ENCODE measurements at places on chromosomes 1 and 21.

DNA sequence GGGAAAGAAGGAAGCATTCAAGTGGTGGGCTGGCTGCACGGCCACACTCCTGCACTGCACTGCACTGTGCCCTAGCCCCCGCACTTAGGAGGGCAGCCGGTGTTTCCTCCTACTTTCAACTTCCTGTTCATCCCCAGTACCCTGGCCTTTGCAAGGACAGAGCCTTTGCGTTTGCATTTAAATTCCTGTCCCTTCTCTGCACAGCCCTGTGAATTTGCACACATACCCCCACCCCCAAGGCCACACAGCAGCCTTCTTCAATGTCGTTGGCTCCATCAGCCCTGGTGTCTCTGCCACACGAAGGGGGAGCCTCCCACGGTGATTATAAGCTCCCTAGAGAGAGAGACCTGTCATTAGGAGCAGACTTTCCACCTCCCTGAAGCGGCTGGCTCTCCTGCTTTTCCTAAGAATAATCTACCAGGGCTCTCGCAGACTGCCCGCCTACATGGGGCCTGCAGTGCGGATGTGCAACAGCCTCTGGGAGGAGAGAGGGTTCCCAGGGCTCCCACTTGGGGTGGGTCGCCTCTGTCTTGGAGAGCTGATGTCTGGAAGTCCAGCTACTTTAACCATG, 13.2 kb upstream of the SLC45A3 start:
- DNase-seq = no peak

GRCh38 chr1:186099336-186100104, 275.5 kb downstream of the TPR start:
- no peak for DNase-seq

- no peak for DNase-seq
These were observed 70.9 kb upstream of the S1PR1 start for GRCh38 chr1:101165954-101166353.

- DNase-seq = no peak
These were observed 43.1 kb downstream of the PBX1 start for GRCh38 chr1:164602101-164602422.

DNA sequence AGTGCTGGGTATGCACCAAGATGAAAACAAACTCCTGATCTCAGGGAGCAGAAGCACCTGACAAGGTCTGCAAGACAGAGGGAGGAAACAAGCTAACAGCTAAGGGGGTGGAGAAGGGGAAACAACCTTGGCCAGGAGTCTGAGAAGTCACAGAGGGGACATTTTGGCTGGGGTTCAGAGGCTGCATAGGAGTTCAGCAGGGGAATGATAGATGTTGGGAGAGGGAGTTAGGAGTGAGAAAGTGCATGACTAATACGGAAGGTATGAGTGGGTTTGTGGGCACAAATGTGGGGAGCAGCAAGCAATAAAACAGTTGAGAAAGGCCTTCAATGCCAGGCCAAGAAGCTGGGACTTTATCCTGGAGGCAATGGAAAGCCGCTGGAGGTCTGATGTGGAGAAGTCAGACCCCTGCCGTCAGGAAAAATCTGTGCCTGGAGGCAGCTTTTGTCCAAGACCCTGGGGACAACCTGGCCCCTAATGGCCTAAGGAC, 16.4 kb downstream of the EPHA2 start:
- no peak for DNase-seq

Data from lower leg skin (tissue), 4 donors.